Frontal cortex (tissue), 4 donors: ENCODE measurements at places on chromosomes 2 and 18. TPM values are rescaled to one million over a fixed set of nuclear protein-coding genes. Genes with fewer than 3 reads are reported as not detected.

ERFE gene
- total RNA-seq = 0.82 TPM

GNLY gene
- total RNA-seq = not detected

GPR45 gene
- 0.82 TPM for total RNA-seq

RNF125 gene
- 2.0 TPM for total RNA-seq

CLEC4F gene
- total RNA-seq = not detected

EVA1A gene
- 0.41 TPM for total RNA-seq

CYP26B1 gene
- total RNA-seq = 0.82 TPM

KLHL14 gene
- total RNA-seq = 53.0 TPM

SANBR gene
- 90.5 TPM for total RNA-seq

LMAN1 gene
- total RNA-seq = 39.9 TPM
